ENCODE measurements at places on chromosomes 11 and 22. TPM values are rescaled to one million over a fixed set of nuclear protein-coding genes. Genes with fewer than 3 reads are reported as not detected.

- peak; percentile 19 for DNase-seq
Observed at GRCh38 chr11:12189543-12190235, 79.3 kb downstream of the MICAL2 start.

GRCh38 chr11:129731316-129731715 is 84.3 kb upstream of the TMEM45B start:
- DNase-seq = no peak

DNA sequence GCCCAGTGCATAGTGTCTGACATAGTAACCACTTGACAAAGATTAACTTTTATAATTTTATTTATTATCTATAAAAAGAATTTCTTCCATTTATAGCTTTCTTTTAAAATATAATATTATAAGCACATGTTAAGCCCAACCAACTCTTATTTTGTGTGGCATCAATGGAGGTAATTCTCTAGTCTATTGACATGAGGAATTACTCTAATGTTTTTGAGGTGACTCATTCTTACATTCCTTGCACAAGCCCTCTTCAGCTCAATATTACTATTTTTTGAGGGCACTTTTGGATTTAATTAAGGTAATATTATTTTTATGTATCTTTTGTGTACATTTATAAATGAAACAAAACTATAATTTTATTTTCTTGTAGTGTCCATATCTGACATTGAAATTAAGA is 59.6 kb downstream of the AASDHPPT start:
- no peak for DNase-seq

CYTH4 gene
- not detected for total RNA-seq

Data from endothelial cell of umbilical vein (primary cell).